CD4-positive, alpha-beta T cell treated with Interleukin-10 for 1 hour (primary cell): ENCODE measurements at places on chromosomes 13 and 19.

GRCh38 chr13:110137680-110138009, 169.3 kb downstream of the COL4A1 start:
- peak; percentile 10 for DNase-seq

- DNase-seq, result no peak
Measured at GRCh38 chr19:46744005-46744691, 1.7 kb upstream of the FKRP start.

- DNase-seq, result no peak
Measured at GRCh38 chr19:41701401-41702075, 6.9 kb upstream of the CEACAM5 start.

GRCh38 chr13:75137911-75138571, 343.9 kb downstream of the TBC1D4 start:
- DNase-seq, result no peak

DNA sequence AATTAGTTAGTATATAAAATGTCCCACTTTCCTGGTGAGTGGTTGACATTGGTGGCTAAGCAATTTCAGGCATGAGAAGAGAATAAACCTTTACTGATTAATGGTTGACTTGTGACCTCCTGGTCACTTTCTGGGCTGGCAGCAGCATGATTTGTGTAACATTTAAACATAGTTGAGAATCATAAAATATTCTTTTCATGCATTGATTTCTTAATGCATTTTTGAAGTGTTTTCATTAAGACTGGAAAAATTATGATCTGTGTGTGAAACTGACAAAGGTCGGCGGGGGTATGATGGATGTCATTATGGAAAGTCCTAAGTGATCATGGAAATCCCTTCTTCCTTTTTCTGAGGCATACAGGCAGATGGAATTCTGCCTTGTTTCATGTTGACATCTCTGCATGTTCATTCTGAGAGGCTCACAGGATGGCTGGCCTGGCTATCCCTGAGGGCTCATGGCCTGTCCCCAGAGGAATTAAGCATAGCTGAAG, 98.7 kb upstream of the RNF113B start:
- no peak for DNase-seq

DNA sequence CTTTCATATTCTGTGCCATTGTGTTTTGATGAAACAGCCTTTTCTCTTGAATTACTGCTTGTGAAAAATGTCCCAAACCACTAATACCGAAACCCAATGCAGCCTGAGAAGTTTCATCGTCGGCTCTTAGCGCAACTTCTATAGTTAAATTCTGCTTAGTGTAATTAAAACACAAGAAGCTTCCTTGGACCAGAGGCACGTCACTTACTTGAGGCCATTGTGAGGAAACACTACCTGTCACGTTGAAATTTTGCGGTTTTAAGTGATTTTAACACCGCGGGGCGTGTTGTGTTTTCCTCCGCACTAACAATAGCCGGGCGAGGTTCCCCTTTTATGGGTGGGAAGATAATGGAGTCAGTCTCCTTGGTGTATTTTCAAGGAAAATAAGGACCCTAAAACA, 70.9 kb downstream of the GGACT start:
- peak; percentile 20 for DNase-seq
